Fibroblast of skin of scalp (primary cell): ENCODE measurements at places on chromosomes 3 and 15.

- DNase-seq, result no peak
Measured at GRCh38 chr3:13119471-13120220, 46.4 kb upstream of the IQSEC1 start.

DNA sequence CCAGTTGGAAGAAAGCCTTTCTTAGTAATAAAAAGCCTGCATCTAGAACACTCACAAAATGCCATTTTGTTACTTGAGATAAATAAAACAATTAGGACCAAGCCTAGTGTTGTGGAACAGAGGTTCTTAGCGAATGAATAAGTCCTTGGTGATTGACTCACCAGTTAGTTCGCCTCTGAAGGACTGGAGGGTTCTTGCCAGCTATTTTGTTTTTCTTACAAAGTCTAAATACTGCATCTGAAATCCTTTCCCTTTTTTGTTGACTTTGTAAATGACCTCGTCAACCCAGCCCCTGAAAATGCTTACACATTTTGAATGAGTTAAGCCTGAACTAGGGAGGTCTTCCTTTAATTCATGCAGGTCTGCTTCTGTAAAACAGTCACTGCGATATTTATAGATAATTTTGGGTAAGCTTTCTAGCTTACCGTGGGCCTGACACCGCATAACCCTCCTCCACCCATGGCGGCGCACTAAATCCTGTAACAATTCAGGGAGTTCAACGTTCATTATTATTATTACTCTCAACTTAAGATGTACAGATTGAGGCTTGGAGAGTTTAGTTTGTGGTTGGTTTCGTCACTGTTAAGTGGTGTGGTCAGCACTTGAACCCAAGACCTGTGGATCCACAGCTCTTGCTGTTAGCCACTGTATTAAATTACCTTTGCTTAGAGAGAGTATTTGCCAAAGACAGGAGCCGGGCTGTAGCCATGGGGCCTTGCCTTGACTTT, 45.0 kb upstream of the SACM1L start:
- DNase-seq, result peak; percentile 86

- peak; percentile 64 for DNase-seq
Measured at GRCh38 chr3:44554626-44555592, at the start of gene ZKSCAN7. Gene ZKSCAN7 (plus strand): TSS chr3:44555193. CDS start chr3:44557048, 1,855 bp downstream.

- DNase-seq, result peak; percentile 15
Measured at GRCh38 chr15:94282269-94283250, 51.2 kb downstream of the MCTP2 start.

GRCh38 chr3:9902372-9903237, at the start of gene IL17RE:
Gene IL17RE (plus strand): TSS chr3:9902848. CDS start chr3:9902933, 85 bp downstream.
- no peak for DNase-seq

- DNase-seq, result no peak
Measured at GRCh38 chr3:190618330-190619030, 104.6 kb downstream of the IL1RAP start.

- DNase-seq, result no peak
Measured at GRCh38 chr3:39261726-39262125, 18.1 kb downstream of the CX3CR1 start.

DNA sequence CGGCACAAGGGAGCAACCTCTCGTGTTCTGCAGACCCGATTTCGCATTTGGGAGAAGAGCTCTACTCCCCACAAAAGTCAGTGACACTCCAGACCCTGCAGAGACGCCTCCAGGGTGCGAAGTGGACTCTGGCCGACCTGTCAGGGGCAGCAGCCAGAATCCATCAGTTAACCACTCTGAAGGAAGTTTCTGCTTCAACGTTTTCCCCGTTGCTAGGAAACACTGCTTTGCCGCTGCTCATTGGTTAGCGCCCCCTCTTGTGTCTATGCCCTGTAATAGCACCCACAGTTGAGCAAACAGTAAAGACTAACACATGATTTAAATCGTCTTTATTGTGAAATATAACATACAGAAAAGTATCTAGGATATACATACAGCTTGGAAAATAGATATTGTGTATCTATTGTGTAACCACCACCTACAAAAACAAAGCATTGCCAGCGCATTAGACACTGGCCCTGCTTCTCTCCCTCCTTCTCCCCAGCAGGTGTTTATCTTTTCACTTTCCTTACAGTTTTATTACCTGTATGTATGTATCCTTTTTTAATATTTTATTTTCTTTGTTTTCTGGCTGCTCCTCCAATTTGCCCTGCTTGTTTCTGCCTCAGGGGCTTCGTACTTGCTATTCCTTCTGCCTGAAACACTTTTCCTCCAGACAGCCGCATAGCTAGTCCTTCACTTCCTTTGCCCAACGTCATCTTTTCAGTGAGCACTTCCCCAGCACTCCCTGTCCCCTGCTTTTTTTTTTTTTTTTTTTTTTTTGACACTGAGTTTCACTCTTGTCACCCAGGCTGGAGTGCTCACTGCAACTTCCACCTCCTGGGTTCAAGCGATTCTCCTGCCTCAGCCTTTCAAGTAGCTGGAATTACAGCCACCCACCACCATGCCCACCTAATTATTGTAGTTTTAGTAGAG, 38.8 kb downstream of the TMEM40 start:
- peak; percentile 81 for DNase-seq

DNA sequence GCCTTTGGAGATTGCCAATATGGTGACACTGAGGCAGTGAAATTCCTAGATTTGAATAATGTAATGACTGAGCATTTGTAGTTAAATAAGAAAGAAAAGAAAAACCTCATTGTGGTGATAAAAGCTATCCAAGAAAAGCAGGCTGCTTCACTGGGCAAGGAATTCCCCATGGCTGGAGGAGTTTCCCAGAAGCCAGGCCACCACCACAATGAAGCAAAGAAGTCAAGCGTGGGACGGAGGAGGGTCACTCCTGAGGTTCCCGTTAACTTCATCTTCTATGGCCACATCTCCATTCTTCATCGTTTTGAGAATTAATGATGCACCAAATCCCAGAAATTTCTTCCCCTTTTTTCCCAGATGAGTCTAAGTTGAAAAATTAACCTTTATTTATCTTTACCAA, 185.8 kb upstream of the BCL6 start:
- DNase-seq, result no peak

DNA sequence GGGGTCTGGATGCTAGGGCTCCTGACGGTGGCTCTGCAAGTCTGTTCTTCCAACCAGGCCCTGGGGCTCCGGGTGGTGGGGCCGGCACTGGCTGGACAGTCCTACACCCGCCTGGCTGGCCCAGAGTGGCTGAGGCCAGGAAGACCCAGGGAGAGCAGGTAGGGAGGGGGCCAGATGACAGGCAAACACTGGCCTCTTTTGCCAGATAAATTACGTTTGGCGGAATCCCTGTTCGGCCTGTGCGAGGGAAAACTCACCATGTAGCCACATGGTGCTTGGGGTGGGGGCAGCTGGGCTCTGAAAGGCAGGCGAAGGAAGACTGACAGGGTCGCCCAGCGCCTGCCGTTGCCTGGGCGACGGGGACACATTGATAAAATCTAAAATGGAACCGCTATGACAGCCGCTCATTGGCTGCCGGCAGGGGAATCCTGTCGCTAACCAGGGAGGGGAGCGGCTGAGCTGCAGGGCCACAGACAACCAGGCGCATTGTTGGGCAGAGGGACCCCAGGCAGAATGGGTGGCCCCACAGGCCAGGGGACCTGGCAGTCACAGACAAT, 30.4 kb downstream of the IQSEC1 start:
- no peak for DNase-seq

DNA sequence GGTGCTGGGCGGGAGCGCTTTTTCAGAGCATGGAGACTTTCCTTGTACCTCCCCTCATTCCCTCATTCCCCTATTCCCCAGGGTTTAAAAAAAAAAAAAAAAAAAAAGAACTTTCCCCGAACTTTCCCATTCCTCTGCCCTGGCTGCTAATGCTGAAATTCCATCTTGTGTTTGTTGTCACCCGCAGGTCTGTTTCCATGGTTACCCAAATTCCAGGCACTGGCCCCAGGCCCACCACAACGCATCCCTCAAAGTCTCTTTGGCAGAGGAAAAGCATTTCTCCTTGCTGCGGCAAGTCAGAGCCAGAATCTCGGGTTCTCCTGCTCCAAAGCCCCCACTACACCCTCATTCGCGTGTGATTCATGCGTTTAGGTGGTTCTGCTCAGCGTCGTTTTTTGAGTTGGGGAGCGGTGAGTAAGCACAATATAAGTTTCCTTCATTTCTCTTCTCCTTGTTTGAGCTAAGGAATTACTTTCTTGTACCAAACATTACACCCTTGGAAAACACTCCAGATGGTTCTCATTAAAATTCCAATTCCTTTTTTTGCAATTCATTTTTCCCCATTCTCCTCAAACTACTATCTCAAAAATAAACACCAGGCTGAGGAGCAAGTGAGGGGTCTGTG, 21.6 kb downstream of the ANAPC13 start:
- peak; percentile 100 for DNase-seq

DNA sequence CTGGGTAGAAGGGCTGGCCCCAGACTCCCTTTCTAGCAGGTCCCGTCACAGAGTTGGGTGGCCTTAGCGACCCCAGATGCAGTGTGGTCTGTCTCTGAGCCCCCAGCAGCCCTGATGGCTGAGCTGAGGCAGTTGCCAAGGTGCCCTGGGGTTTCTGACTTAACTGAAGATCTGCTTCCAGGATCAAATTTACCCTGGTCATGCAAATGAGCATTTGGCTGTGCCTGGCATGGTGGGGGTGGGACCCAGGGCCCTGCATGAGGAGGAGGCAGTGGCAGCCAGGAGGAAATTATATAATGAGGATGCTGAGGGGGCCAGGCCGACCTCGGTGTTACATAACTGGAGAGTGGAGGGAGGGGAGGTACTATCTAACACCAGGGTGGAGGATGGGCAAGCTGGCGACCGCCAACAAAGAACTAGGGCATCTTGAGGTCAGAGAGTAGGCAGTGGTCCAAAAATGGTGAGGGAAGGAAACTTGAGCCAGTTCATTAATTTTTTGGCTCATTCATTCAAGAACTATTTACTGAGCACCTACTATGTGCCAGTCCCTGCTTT, 16.4 kb downstream of the PLEKHO2 start:
- DNase-seq, result no peak

DNA sequence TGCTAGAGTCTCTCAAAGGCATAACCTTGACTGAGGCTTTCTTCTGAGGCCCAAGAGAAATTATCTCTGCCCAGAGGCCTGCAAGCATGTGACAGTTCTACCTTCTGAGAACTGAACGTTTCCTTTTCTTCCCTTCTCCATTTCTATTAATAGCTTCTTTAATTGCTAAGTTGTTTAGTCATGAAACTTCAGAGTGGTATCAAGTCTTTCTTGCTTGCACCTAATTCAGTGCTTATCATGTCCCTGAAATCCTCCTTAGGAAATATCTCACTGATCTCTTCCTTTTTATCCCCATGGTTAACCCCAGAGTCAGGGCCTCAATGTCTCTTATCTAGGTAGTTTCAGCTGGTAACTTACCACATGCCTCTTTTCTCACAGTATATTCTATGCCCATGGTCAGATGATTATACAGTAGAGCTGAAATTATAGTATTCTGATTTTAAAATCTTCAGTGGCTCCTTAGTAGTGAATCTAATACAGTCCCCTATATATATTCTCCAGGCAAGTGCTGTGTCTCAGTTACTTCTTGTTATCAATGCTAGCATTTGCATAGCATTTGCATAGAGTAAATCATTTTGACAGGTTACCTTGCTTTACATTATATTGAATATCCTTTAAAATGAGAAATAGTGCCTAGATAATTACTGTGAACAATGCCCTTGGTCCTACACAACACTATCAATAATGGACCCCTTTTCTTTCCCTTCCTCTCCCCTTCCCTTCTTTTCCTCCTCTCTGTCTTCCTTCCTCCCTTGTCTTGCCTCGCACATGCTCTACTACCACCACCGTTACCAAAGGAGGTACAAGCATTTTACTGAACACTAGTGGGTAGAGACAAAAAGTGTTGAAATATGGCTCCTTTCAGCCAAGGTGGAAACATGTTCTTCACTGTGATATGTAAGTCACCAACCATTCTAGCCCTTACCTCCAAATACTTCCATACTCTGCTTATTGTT, 33.0 kb downstream of the KBTBD8 start:
- no peak for DNase-seq

DNA sequence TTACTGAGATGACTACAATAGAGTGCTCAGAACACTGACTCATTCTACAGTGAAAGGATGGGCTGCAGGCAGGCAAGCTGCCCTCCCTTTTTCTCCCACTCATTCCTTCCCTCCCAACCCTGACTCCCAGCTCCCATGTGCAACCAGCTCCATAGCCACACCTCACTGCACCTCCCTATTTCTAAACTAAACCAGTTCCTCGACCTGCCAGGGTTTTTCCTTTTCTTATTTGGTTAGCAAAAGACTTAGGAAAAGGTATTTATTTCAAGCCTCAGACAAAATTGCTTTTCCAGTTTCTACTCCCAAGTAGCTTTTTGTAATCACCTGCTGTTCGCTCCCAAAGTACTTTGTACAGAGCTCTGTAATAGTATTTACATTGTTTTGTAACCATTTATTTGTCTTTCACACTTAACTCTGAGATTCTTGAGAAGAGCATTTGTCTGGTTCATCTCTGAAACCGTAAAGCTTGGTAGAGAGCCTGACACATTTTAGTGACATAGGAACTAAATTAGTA, 2.2 kb downstream of the AADAC start:
- peak; percentile 41 for DNase-seq

DNA sequence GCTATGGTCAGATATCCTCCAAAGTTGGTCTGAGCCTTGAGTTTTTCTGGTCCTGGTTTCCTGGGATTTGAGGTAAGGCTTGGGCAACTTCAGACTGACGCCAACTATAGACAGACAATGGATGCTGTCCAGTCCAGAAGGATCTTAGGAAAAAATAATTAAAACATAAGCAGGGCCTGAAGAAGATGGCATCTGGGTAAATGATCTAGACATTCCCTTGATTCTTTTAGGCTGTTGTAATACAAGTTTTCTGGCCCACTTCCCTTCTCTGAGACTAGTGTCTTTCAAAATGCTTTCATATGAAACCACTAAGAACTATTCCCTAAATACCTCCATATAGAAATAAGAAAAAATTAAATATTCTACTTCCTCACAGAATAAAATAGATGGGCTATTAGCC, 47.7 kb upstream of the PLXND1 start:
- peak; percentile 89 for DNase-seq

GRCh38 chr15:45094358-45094730, 19.6 kb downstream of the DUOX2 start:
- no peak for DNase-seq

GRCh38 chr3:8001307-8001706, 500.3 kb upstream of the LMCD1 start:
- no peak for DNase-seq

DNA sequence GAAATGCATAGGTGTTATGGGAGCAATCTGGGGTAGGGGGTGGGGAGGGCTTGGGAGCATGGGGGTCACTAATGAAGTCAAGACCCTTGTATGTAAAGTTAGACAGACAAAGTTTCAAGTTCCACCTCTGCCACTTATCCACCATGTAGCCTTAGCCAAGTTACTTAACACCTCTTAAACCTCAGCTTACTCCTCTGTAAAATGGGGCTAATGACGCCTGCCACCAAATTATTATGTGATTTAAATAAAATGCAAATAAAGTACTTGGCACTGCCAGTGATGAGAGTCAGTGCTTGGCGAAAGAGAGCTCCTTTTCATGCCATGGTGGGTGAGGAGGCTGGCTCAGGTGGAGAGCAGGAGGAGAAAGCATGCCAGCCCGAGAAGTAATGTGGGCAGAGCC, 18.6 kb upstream of the TLE3 start:
- DNase-seq, result no peak
